ENCODE measurements at places on chromosomes 12 and 14.

- no peak for DNase-seq
Observed at GRCh38 chr14:23228812-23229211, 8.9 kb upstream of the RNF212B start.

- DNase-seq = peak; percentile 88
Observed at GRCh38 chr12:109529691-109530640, 43.3 kb downstream of the MMAB start.

GRCh38 chr12:62722971-62723680 lies 211.8 kb downstream of the PPM1H start:
- no peak for DNase-seq

DNA sequence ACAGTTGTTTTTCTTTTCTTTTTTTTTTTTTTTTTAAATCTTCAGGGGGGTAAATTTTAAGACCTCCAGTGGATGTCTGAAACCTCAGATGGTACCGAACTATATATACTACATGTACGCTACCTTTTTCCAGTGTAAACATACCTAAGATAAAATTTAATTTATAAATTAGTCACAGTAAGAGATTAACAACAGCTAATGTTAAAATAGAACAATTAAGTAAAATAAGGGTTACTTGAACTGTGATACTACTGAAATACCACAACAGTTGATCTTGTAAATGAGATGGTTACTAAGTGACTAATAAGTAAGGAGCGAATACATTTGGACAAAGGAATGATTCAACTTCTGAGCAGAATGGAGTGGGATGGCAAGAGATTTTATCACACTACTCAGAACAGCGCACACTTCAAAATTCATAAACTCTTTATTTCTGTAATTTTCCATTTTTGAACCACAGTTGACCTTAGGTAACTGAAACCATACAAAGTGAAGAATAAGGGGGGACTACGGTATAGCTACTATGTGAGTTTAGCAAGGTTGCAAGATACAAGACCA lies 80.5 kb upstream of the PCED1B start:
- no peak for DNase-seq

- no peak for DNase-seq
Observed at GRCh38 chr14:61101803-61102548, 120.9 kb downstream of the SLC38A6 start.

DNA sequence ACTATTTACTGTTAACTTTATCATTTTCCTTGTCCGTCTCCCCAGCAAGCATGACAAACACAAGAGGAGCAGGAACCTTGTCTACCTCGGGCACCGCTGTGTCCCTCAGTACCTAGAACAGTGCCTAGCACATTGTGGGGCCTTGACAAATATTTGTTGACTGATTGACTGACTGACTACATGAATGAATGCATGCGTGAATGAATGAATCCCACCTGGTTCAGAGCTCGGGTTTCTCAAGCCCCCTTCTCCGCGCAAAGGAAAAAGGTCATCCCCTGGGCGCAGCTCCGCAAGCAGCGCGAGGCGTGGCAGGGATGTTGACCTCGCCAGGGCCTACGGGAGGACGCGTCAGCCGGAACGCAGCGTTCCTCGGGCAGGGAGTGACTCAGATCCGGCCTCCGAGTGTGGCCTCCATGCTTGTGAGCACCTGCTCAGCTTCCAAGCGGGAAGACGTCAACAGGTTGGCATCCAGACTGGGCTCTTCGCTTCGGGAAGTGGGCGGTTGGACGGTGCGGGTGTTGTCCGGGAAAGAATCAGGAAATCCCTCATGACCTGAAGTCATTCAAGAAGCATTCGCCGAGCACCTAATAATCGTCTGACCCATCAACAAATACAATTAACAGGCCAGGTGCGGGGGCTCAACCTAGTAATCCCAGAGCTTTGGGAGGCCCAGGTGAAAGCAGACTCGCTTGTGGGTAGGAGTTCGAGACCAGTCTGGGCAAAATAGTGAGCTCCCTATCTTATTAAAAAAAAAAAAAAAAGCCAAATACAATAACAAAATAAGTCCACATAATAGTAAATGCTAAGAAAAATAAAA lies 13.9 kb upstream of the UBC start:
- no peak for DNase-seq

GRCh38 chr12:10358131-10358530 lies 31.7 kb downstream of the KLRK1 start:
- DNase-seq = no peak

GRCh38 chr14:57179273-57179672 lies 89.4 kb downstream of the EXOC5 start:
- no peak for DNase-seq

GRCh38 chr12:125340791-125341190 lies 275.6 kb downstream of the AACS start:
- peak; percentile 73 for DNase-seq

- no peak for DNase-seq
Observed at GRCh38 chr12:89789862-89790261, 81.2 kb upstream of the ATP2B1 start.

GRCh38 chr12:57515934-57516541 lies 4.3 kb downstream of the DDIT3 start:
- no peak for DNase-seq

All from eye (tissue), 1 donor.